ENCODE measurements at places on chromosomes 16 and 17.

GRCh38 chr16:85690469-85691064 lies 1.8 kb upstream of the GINS2 start:
- peaks cover 20% of the 10 kb centered on the region for H3K36me3 ChIP-seq
- no peak for DNase-seq
- H3K4me1 ChIP-seq, result no peaks in the 10 kb centered on the region
- H3K4me3 ChIP-seq, result no peak overlapping the region
- H3K27ac ChIP-seq, result no peak overlapping the region

DNA sequence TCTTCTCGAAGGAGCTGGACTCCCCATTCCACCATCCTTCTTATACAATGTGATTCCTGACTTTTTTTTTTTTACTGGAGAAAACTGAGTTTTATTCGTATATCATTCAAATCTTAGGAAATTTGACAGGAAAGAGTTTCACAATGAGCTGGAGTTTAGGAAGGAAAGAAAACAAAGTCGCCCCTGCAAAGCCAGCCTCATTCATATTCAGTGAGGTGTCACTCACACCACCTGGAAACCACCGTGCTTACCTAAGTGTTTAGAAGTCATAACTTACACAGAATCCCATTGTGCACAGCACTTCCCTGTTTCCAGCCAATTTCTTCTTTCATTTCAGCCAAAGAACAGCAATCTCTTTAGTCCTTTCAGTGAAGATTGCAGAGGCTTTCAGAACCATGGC lies 90.3 kb upstream of the CHMP6 start:
- no peak for DNase-seq
- no peak overlapping the region for H3K27ac ChIP-seq
- peaks cover 2% of the 10 kb centered on the region for H3K36me3 ChIP-seq
- no peaks in the 10 kb centered on the region for H3K27me3 ChIP-seq
- H3K4me1 ChIP-seq, result peaks cover 5% of the 10 kb centered on the region

GRCh38 chr16:70648606-70649005 lies 2.2 kb downstream of the IL34 start:
- H3K27ac ChIP-seq, result no peak overlapping the region
- no peaks in the 10 kb centered on the region for H3K36me3 ChIP-seq
- DNase-seq, result no peak
- peaks cover 9% of the 10 kb centered on the region for H3K4me1 ChIP-seq
- H3K4me3 ChIP-seq, result no peak overlapping the region

- no peaks in the 10 kb centered on the region for H3K27me3 ChIP-seq
- H3K36me3 ChIP-seq, result peaks cover 16% of the 10 kb centered on the region
- H3K4me3 ChIP-seq, result no peak overlapping the region
- no peak for DNase-seq
- H3K4me1 ChIP-seq, result no peaks in the 10 kb centered on the region
Observed at GRCh38 chr17:610276-610675, 104.4 kb downstream of the VPS53 start.

- peaks cover 1% of the 10 kb centered on the region for H3K4me1 ChIP-seq
- DNase-seq, result no peak
- peaks cover 2% of the 10 kb centered on the region for H3K36me3 ChIP-seq
- H3K27ac ChIP-seq, result no peak overlapping the region
- H3K27me3 ChIP-seq, result no peaks in the 10 kb centered on the region
Observed at GRCh38 chr17:51059781-51060180, 60.9 kb downstream of the SPAG9 start.

- DNase-seq, result no peak
- peaks cover 18% of the 10 kb centered on the region for H3K4me1 ChIP-seq
- H3K4me3 ChIP-seq, result no peak overlapping the region
- H3K27ac ChIP-seq, result no peak overlapping the region
Observed at GRCh38 chr16:72924927-72925630, 122.8 kb downstream of the ZFHX3 start.

DNA sequence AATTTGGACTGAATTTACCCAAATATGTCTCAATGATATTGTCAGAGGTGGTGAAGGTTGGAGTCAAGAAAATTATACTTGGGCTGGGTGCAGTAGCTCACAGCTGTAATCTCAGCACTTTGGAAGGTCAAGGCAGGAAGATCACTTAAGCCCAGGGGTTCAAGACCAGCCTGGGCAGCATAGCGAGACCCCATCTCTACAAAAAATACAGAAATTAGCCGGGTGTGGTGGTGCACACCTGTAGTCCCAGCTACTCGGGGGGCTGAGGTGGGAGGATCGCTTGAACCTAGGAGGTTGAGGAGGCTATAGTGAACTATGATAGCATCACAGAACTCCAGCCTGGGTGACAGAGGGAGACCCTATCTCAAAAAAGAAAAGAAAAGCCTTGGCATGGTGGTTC lies 40.9 kb downstream of the LAT start:
- no peaks in the 10 kb centered on the region for H3K36me3 ChIP-seq
- peaks cover 12% of the 10 kb centered on the region for H3K4me1 ChIP-seq
- no peak overlapping the region for H3K4me3 ChIP-seq
- no peak overlapping the region for H3K27ac ChIP-seq
- no peaks in the 10 kb centered on the region for H3K27me3 ChIP-seq

- H3K36me3 ChIP-seq, result no peaks in the 10 kb centered on the region
- H3K27me3 ChIP-seq, result no peaks in the 10 kb centered on the region
- no peak overlapping the region for H3K27ac ChIP-seq
- H3K4me3 ChIP-seq, result no peak overlapping the region
Observed at GRCh38 chr17:64447526-64447925, 1.4 kb upstream of the MILR1 start.

DNA sequence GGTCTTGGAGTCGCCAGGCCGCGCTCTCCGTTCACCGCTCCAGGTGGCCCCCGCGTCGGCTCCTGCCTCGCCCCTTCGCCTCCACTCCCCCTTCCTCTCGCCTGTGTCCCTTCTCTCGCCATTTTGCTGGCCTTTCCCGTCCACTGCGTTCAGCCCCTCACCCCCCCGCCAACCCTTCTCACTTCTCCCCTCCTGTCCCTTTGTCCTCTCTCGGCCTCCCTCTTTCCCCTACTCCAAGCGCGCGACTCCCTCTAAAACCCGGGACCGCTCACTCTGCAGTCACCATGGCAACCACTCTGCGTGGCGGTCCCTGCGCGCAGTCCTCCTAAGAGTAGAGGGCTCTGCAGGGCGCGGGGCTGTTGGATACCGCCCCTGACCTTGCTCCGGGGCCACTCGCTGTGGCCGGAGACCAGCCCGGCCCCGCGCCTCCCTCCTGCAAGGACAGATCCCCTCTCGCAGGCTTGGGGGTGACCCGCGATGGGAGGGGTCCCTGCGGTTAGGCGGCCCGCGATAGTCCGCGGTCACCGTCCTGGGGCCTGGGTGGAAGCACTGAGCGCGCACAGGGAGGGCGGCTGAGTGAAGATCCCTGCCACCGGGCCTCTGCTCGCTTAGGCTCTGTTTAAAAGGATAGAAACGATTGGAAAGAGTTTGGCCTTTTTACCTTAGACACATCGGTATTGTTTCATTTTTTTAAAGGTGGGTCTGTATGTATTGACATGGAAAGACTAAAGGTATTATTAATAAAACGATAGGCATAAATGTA lies 454 bp downstream of the CCDC40 start:
- H3K4me1 ChIP-seq, result no peaks in the 10 kb centered on the region
- no peaks in the 10 kb centered on the region for H3K27me3 ChIP-seq

DNA sequence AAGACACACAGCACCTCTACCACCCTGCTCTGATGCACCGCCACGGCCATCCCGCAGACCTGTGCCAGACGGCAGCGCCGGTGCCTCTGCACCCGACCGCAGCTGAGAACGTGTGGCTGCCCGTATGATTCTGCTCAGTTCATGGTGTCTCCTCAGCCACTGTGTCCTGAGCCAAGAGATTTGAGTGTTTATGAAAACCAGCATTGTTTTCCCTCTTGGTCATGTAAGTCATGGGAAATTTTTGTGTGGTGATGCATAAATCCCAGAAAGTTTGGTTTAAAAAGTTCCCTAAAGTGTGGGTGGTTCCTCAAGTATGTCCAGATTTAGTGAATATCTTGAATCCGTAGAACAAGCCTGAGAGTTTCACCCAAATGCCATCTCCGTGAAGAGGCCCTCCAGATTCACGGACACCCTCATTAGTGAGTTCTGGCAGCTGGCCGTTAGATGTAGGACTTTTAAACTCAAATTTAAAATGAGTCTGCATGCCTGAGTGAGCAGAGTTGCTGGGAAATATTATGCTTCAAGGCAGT lies 57.6 kb downstream of the CDRT4 start:
- H3K36me3 ChIP-seq, result no peaks in the 10 kb centered on the region
- no peak for DNase-seq
- H3K4me3 ChIP-seq, result no peak overlapping the region

- no peak for DNase-seq
- no peak overlapping the region for H3K4me3 ChIP-seq
- no peak overlapping the region for H3K27ac ChIP-seq
- peaks cover 20% of the 10 kb centered on the region for H3K36me3 ChIP-seq
- H3K27me3 ChIP-seq, result no peaks in the 10 kb centered on the region
Observed at GRCh38 chr16:94918-95265, 16.9 kb downstream of the MPG start.

GRCh38 chr16:68064791-68065365 lies 20.3 kb upstream of the NFATC3 start:
- H3K4me1 ChIP-seq, result no peaks in the 10 kb centered on the region
- H3K27ac ChIP-seq, result no peak overlapping the region
- no peak for DNase-seq
- no peak overlapping the region for H3K4me3 ChIP-seq
- no peaks in the 10 kb centered on the region for H3K27me3 ChIP-seq

DNA sequence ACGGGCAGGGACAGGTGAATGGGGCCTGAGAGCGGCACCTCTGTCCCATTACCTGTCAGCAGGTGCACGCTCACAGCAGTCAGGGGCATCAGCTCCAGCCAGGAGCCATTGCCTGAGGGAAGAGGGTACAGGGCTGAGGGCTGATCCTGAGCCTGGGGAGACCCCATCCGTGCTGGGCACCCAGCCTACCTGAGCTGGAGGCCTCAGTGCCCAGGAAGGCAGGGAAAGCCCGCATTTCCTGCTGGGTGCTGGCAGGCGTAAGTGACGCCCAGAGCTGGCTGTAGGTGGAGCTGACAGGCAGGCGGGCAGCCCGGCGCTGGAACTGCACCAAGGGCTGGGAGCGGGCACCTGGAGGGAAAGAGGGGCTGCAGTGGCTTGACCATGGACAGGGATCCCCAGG lies 7.4 kb downstream of the FAM171A2 start:
- H3K27ac ChIP-seq, result no peak overlapping the region
- no peak overlapping the region for H3K4me3 ChIP-seq
- no peak for DNase-seq
- H3K4me1 ChIP-seq, result peaks cover 15% of the 10 kb centered on the region
- peaks cover 64% of the 10 kb centered on the region for H3K36me3 ChIP-seq

- no peaks in the 10 kb centered on the region for H3K27me3 ChIP-seq
- no peak for DNase-seq
- no peak overlapping the region for H3K4me3 ChIP-seq
- no peak overlapping the region for H3K27ac ChIP-seq
- H3K36me3 ChIP-seq, result no peaks in the 10 kb centered on the region
- H3K4me1 ChIP-seq, result peaks cover 1% of the 10 kb centered on the region
Observed at GRCh38 chr16:82061861-82062525, 26.9 kb downstream of the HSD17B2 start.

GRCh38 chr16:69089091-69089910 lies 16.2 kb upstream of the HAS3 start:
- peaks cover 11% of the 10 kb centered on the region for H3K4me1 ChIP-seq
- no peak for DNase-seq
- H3K27me3 ChIP-seq, result no peaks in the 10 kb centered on the region
- H3K27ac ChIP-seq, result no peak overlapping the region
- H3K36me3 ChIP-seq, result no peaks in the 10 kb centered on the region

- no peaks in the 10 kb centered on the region for H3K36me3 ChIP-seq
- no peaks in the 10 kb centered on the region for H3K27me3 ChIP-seq
Observed at GRCh38 chr16:66853261-66854139, 9.3 kb downstream of the CA7 start.

DNA sequence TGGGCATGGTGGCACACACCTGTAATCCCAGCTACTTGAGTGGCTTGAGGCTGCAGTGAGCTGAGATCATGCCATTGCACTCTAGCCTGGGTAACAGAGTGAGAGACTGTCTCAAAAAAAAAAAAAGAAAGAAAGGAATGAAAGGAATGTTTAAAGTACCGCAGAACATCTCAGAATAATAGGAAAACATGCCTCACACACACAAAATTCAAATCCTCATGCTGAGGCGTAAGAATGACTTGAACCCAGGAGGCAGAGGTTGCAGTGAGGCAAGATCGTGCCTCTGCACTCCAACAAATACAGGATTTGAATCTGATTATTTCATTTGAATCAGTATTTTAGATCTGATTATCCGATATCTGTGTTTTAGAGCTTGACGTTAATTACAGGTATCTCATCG lies 21.3 kb upstream of the GAA start:
- no peaks in the 10 kb centered on the region for H3K27me3 ChIP-seq
- H3K4me3 ChIP-seq, result no peak overlapping the region
- peaks cover 6% of the 10 kb centered on the region for H3K4me1 ChIP-seq
- H3K27ac ChIP-seq, result no peak overlapping the region
- peaks cover 5% of the 10 kb centered on the region for H3K36me3 ChIP-seq
- DNase-seq, result no peak

- H3K27me3 ChIP-seq, result no peaks in the 10 kb centered on the region
- no peaks in the 10 kb centered on the region for H3K4me1 ChIP-seq
- peaks cover 42% of the 10 kb centered on the region for H3K36me3 ChIP-seq
- no peak overlapping the region for H3K4me3 ChIP-seq
- no peak overlapping the region for H3K27ac ChIP-seq
Observed at GRCh38 chr17:81603846-81604610, 32.9 kb downstream of the NPLOC4 start.

DNA sequence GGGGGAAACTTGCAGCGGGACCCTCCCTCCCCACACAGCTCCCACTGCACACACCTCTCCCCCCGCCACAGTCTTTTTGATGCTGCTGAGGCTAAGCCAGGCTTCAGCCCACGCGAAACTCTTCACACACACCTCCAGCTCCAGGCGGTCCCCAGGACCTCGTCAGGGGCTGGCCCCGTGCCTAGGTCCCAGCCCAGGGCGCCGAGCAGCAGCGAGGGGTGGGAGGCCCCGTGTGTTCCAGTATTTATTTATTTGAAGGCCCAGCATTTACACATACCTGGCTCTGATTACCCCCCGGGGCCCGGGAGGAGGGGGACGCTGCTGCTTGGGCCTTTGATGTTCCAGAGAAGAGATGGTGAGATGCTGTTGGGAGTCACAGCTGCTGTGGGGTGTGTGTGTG lies 44.9 kb upstream of the DLX4 start:
- H3K36me3 ChIP-seq, result no peaks in the 10 kb centered on the region
- H3K27ac ChIP-seq, result no peak overlapping the region
- no peak overlapping the region for H3K4me3 ChIP-seq
- DNase-seq, result no peak
- no peaks in the 10 kb centered on the region for H3K4me1 ChIP-seq
- peaks cover 66% of the 10 kb centered on the region for H3K27me3 ChIP-seq

GRCh38 chr17:28395426-28395825 lies 10.6 kb downstream of the SLC46A1 start:
- no peak overlapping the region for H3K27ac ChIP-seq
- H3K4me3 ChIP-seq, result no peak overlapping the region
- H3K27me3 ChIP-seq, result no peaks in the 10 kb centered on the region
- no peak for DNase-seq
- H3K36me3 ChIP-seq, result peaks cover 10% of the 10 kb centered on the region

- peaks cover 6% of the 10 kb centered on the region for H3K4me1 ChIP-seq
- H3K36me3 ChIP-seq, result no peaks in the 10 kb centered on the region
- DNase-seq, result no peak
Observed at GRCh38 chr17:40244255-40244654, 25.2 kb downstream of the WIPF2 start.

- no peak for DNase-seq
- H3K27ac ChIP-seq, result no peak overlapping the region
- no peak overlapping the region for H3K4me3 ChIP-seq
- H3K4me1 ChIP-seq, result no peaks in the 10 kb centered on the region
- no peaks in the 10 kb centered on the region for H3K27me3 ChIP-seq
Observed at GRCh38 chr16:19400711-19401110, 17.0 kb upstream of the TMC5 start.

- peaks cover 1% of the 10 kb centered on the region for H3K4me1 ChIP-seq
- no peak overlapping the region for H3K27ac ChIP-seq
- no peaks in the 10 kb centered on the region for H3K36me3 ChIP-seq
- H3K27me3 ChIP-seq, result no peaks in the 10 kb centered on the region
- no peak for DNase-seq
- H3K4me3 ChIP-seq, result no peak overlapping the region
Observed at GRCh38 chr17:63040816-63041215, 74.8 kb downstream of the TANC2 start.
